Chondrocyte (in vitro differentiated cells): ENCODE measurements at places on chromosomes 6 and 20. TPM values are rescaled to one million over a fixed set of nuclear protein-coding genes. Genes with fewer than 3 reads are reported as not detected.

DNA sequence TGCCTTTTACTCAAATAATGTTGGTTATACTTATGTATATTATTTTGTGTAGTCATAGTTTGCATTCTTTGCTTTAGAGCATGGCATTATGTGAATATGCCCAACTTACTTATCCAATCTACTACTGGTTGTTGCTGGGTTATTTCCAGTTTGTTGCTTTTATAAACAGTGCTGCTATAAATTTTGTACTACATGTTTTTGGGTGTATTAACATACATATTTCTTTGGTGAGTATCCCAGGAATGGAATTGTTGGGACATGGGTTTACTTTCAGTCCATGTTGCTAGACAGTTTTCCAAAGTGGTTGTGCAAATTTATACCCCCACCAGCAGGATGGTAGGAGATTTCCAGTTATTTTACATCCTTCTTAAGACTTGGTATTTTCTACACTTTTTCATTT, 157.1 kb upstream of the THEMIS start:
- peaks cover 12% of the 10 kb centered on the region for H3K36me3 ChIP-seq
- H3K27me3 ChIP-seq = no peaks in the 10 kb centered on the region
- H3K4me1 ChIP-seq = peaks cover 7% of the 10 kb centered on the region
- H3K4me3 ChIP-seq = no peak overlapping the region
- H3K27ac ChIP-seq = no peak overlapping the region

DNA sequence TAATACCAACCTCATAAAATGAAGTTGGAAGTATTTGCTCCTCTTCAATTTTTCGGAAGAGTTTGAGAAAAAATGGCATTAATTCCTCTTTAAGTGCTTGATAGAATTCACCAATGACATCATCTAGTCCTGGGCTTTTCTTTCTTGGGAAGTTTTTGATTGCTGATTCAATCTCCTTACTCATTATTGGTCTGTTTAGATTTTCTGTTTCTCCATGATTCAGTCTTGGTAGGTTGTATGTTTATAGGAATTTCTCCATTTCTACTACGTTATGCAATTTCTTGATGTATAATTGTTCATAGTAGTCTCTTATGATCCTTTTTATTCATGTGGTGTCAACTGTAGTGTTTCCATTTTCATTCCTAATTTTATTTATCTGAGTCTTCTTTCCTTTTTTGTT, 176.9 kb upstream of the PRND start:
- no peaks in the 10 kb centered on the region for H3K36me3 ChIP-seq
- no peak overlapping the region for H3K27ac ChIP-seq
- H3K4me3 ChIP-seq = no peak overlapping the region
- peaks cover 3% of the 10 kb centered on the region for H3K27me3 ChIP-seq
- H3K4me1 ChIP-seq = peaks cover 15% of the 10 kb centered on the region
- DNase-seq = no peak

EDN3 gene
- total RNA-seq = 0.55 to 0.59 TPM in 2 of 3 replicates, not detected in the other

DNA sequence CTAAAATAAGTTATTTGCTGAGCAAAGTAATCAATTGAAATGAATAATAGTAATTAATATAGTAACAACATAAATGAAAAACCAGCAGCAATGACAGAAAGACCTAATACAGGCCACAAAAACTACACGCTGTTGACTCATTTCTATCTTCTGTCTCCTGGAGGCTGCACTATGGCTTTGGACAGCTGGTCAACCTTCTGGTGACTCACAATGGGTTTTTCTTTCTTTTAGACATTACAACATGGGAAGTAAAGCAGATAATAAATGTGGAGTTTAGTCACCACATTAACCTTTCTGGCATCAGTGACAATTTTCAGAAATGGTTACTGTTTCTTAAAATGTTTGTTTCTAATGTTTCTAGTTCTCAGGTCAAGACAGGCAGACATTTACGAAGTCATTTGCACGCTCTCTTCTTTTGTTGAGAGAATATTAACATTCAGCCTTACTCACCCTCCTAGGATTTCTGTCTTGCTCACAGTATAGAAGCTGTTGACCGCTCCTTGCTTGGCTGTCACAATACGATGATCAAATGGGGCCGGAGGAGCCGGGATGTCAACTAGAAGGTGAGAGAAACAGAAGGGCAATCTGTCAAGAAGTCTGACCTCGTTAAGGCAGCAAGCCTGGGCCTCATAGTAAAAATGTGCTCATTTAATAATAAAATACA, 62.2 kb downstream of the MYLK4 start:
- DNase-seq = no peak
- H3K4me3 ChIP-seq = no peak overlapping the region
- peaks cover 16% of the 10 kb centered on the region for H3K4me1 ChIP-seq
- H3K36me3 ChIP-seq = no peaks in the 10 kb centered on the region

DNA sequence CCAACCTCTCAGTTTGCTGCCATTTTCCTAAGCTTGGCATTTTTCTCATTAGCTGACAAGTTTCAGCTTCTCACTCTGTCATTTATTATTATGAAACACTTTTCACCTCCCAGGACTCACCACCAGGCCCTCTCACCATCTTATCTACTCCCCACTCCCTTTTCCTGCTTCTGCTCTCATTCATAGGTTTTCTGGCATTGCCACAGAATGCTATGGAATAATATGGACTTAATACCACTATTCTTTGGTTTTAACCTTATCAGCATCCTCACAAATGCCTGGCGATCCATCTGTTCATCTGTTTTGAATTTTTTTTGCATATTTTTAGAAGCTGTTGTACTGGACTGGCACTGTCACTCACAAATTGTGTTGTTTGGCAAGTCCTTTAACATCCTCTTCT, 16.4 kb upstream of the LAMA4 start:
- no peak overlapping the region for H3K27ac ChIP-seq
- DNase-seq = no peak
- H3K36me3 ChIP-seq = no peaks in the 10 kb centered on the region
- no peaks in the 10 kb centered on the region for H3K27me3 ChIP-seq
- peaks cover 4% of the 10 kb centered on the region for H3K4me1 ChIP-seq
- H3K4me3 ChIP-seq = no peak overlapping the region

GRCh38 chr6:158816329-158816728, 2.8 kb downstream of the EZR start:
- peak overlapping the region; percentile 98 for H3K4me3 ChIP-seq
- no peak for DNase-seq
- peaks cover 52% of the 10 kb centered on the region for H3K4me1 ChIP-seq
- H3K36me3 ChIP-seq = peaks cover 8% of the 10 kb centered on the region
- no peaks in the 10 kb centered on the region for H3K27me3 ChIP-seq
- H3K27ac ChIP-seq = peak overlapping the region; percentile 97

GRM1 gene
- total RNA-seq = not detected in 3 replicates

DNA sequence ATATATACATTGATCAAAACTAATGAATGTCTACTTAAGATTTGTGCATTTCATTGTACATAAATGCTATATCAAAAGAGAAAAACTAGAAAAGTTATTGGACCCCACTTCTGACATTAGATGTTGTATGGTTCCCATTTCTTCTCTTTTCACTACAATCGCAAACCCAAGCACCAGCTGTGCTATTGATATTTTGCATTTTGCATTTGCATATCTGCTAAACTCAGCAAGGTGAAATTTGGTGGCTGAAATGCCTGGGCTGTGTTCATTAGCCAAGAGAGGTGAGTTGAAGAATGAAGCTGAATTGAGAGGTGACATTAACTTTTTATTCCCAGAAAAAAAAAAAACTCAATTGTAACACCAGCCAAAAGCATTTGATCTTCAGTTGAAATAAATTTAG, 232.1 kb upstream of the TENT5A start:
- no peaks in the 10 kb centered on the region for H3K27me3 ChIP-seq
- peaks cover 28% of the 10 kb centered on the region for H3K4me1 ChIP-seq
- no peak for DNase-seq
- H3K36me3 ChIP-seq = peaks cover 10% of the 10 kb centered on the region

DNA sequence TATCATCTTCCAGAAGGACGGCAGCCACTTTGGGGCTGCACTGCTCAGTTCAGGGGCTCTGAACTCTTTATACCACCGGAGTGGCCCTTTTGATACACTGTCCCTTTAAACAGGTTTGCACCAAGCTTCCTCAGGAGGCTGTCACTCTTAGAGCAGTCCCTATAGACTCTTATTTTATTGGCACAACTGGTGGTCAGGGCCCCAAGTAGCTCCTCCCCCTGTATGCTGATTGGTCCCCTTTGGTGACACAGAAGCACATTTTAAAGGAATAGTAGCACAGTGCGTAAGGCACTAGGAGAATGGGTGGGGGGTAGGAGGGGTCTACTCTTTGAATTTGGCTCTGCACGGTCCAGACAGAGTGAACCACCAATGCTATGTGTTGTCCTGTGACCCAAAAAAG, 122.6 kb upstream of the MLN start:
- peaks cover 4% of the 10 kb centered on the region for H3K27me3 ChIP-seq
- DNase-seq = no peak
- no peaks in the 10 kb centered on the region for H3K36me3 ChIP-seq
- H3K27ac ChIP-seq = no peak overlapping the region
- H3K4me1 ChIP-seq = peaks cover 15% of the 10 kb centered on the region
- no peak overlapping the region for H3K4me3 ChIP-seq

GRCh38 chr6:37940074-37940847, 120.7 kb downstream of the ZFAND3 start:
- peaks cover 2% of the 10 kb centered on the region for H3K36me3 ChIP-seq
- no peak for DNase-seq
- no peak overlapping the region for H3K27ac ChIP-seq
- peaks cover 41% of the 10 kb centered on the region for H3K4me1 ChIP-seq
- no peak overlapping the region for H3K4me3 ChIP-seq
- no peaks in the 10 kb centered on the region for H3K27me3 ChIP-seq

DNA sequence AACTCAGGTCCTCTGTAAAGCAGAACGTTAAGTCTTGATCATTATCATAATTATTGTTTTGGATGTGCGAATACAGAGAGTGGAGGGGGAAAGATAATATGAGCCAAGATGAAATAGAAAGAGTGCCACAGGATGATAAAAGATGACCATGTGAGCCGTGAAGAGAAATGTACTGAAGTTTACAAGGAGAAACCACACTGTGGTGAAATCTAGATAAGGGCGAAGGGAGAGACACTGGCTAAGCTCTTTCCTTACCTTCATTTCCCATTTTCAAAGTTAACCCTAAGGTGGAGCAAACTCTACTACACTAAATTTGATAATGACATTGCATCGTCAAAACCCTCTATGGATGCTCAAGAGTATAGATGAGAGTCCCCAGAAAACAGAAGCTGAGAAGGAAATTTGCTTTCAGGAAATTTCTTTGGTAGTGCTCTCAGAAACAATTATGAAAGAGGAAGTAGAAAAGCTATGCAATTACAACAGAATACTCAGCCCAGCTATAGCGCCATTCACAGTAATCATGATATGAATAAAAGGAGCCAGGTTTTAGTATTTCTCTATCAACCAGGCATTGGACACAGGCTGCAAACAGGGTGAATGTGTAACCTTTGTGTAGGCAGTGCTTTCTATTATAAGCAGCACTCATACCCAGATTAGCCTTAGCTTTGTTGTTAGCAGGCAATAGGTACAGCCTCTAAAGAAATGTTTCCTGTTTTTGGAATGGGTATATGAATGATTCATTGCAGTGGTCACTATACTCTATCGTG, 1080.7 kb downstream of the GRIK2 start:
- no peaks in the 10 kb centered on the region for H3K27me3 ChIP-seq
- H3K36me3 ChIP-seq = no peaks in the 10 kb centered on the region
- no peaks in the 10 kb centered on the region for H3K4me1 ChIP-seq
- H3K27ac ChIP-seq = no peak overlapping the region
- H3K4me3 ChIP-seq = no peak overlapping the region

- DNase-seq = no peak
- no peak overlapping the region for H3K27ac ChIP-seq
- H3K4me1 ChIP-seq = peaks cover 6% of the 10 kb centered on the region
- no peak overlapping the region for H3K4me3 ChIP-seq
- H3K27me3 ChIP-seq = peaks cover under 1% of the 10 kb centered on the region
Observed at GRCh38 chr20:40961686-40962640, 66.7 kb upstream of the TOP1 start.

FILIP1 gene
- total RNA-seq = 0.51 to 7.1 TPM (median 7.0 TPM) in 3 replicates

TMEM170B gene
- 3.6 to 5.1 TPM (median 3.9 TPM) in 3 replicates for total RNA-seq

GRCh38 chr6:8084586-8084985, 17.8 kb downstream of the EEF1E1 start:
- H3K27ac ChIP-seq = peak overlapping the region; percentile 91
- peaks cover 25% of the 10 kb centered on the region for H3K36me3 ChIP-seq
- H3K4me1 ChIP-seq = peaks cover 62% of the 10 kb centered on the region
- H3K4me3 ChIP-seq = no peak overlapping the region

CCN6 gene
- total RNA-seq = not detected in 3 replicates

DNA sequence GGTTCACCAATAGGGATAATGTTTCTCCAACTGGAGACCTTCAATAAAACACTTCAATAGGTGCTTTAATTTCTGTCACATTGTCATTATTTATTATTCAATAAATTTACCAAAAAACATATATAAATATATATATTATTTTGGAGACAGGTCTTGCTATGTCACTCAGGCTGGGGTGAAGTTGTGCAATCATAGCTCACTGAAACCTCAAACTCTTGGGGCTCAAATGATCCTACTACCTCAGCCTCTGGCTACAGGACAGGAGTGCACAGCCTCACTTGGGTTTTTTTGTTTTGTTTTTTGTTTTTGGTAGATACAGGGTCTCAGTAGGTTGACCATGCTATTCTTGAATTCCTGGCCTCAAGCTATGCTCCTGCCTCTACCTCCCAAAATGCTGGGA, 9.9 kb downstream of the SMLR1 start:
- H3K27me3 ChIP-seq = no peaks in the 10 kb centered on the region
- H3K27ac ChIP-seq = no peak overlapping the region
- no peak overlapping the region for H3K4me3 ChIP-seq
- peaks cover 2% of the 10 kb centered on the region for H3K36me3 ChIP-seq
- peaks cover 13% of the 10 kb centered on the region for H3K4me1 ChIP-seq

GRCh38 chr6:137241481-137242038, 22.4 kb upstream of the IFNGR1 start:
- H3K4me3 ChIP-seq = peak overlapping the region; percentile 35
- H3K36me3 ChIP-seq = no peaks in the 10 kb centered on the region

- H3K4me1 ChIP-seq = peaks cover 5% of the 10 kb centered on the region
- DNase-seq = no peak
- H3K4me3 ChIP-seq = no peak overlapping the region
- no peaks in the 10 kb centered on the region for H3K27me3 ChIP-seq
- peaks cover 5% of the 10 kb centered on the region for H3K36me3 ChIP-seq
- H3K27ac ChIP-seq = peak overlapping the region; percentile 12
Observed at GRCh38 chr6:154441995-154442310, 68.5 kb downstream of the CNKSR3 start.

GRCh38 chr6:17899491-17899890, 87.9 kb downstream of the KIF13A start:
- no peaks in the 10 kb centered on the region for H3K4me1 ChIP-seq
- H3K36me3 ChIP-seq = peaks cover 32% of the 10 kb centered on the region
- H3K4me3 ChIP-seq = no peak overlapping the region

GRCh38 chr20:4916971-4917881, 84.1 kb downstream of the SLC23A2 start:
- no peaks in the 10 kb centered on the region for H3K27me3 ChIP-seq
- H3K4me3 ChIP-seq = peak overlapping the region; percentile 61
- peaks cover 4% of the 10 kb centered on the region for H3K36me3 ChIP-seq
- H3K27ac ChIP-seq = peak overlapping the region; percentile 93
- H3K4me1 ChIP-seq = peaks cover 53% of the 10 kb centered on the region

GRCh38 chr6:105072798-105073199, 107.0 kb downstream of the POPDC3 start:
- no peak for DNase-seq
- H3K4me1 ChIP-seq = peaks cover 5% of the 10 kb centered on the region
- no peaks in the 10 kb centered on the region for H3K27me3 ChIP-seq
- no peak overlapping the region for H3K27ac ChIP-seq
- no peaks in the 10 kb centered on the region for H3K36me3 ChIP-seq

VGLL2 gene
- total RNA-seq = not detected in 3 replicates
